Hepatic stellate cell (primary cell): ENCODE measurements at places on chromosomes 11 and 22.

DNA sequence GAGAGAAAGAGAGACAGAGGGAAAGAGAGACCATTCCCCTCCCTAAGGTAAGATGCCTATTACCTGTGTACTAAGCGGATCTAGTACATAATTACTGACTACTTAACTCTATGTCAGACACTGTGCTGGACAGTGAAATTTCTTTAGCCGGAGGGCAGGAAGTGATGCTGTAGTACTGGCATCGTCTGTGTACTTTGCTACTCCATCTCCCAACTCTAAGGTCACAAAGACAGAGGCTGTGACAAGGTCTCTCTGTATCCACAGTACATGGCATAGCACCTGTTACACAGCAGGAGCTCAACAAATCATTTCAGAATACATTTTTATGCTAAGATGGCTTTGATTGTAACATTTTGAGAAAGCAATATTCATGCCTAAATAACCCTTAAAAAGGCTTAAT, 9.0 kb downstream of the BLID start:
- DNase-seq: no peak

DNA sequence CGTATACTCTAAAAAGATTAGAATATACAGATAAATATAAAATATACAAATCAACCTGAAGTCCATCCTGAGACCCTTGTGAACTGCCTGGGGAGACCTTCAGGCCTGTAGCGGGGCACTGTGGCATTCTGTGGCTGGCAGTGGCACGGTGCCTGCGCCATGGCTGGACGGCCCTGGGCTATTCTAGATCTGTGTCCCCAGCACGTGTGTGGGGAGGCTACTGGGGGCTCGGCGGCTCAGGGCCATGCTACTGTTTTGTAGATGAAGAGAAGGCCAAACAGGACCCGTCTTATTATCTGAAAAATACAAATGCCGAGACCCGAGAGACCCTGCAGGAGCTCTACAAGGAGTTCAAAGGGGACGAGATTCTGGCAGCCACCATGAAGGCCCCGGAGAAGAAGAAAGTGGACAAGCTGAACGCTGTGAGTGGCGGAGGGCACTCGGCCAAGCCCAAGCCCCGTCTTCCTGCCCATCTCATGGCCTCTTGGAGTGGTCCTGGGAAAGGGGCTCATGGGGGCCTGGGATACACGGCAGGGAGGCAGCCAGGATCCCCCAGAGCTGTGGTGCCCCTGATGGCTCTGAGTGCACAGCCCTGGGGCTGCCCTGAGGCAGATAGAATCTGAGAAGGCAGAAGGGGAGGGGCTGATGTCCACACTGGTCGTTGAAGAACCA, 18.8 kb downstream of the PPIL2 start:
- DNase-seq: no peak

- peak; percentile 30 for DNase-seq
Measured at GRCh38 chr11:110196241-110196754, 100.1 kb downstream of the RDX start.

DNA sequence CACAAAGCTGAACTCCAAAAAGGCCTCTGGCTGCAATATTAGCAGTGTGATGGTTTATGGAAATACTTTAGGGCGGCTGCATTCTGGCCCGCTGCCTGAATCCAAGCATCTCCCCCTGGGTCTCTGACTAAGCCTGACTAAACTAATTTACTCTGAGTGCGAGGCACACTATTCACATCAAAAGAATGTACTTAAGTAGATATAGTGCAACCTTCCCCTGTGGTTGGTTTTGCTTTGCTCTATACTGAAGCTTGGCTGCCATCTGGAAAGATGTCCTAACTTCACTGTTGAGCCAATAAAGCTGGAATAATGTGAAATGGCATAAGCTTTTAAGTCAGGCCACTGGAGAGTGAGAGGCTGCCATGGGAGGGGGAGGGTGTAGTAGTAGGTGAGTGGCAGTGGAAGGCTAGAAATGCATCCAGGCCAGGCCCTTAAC, 321.6 kb downstream of the AASDHPPT start:
- peak; percentile 76 for DNase-seq

GRCh38 chr11:45149483-45150056, 3.1 kb downstream of the PRDM11 start:
- no peak for DNase-seq

DNA sequence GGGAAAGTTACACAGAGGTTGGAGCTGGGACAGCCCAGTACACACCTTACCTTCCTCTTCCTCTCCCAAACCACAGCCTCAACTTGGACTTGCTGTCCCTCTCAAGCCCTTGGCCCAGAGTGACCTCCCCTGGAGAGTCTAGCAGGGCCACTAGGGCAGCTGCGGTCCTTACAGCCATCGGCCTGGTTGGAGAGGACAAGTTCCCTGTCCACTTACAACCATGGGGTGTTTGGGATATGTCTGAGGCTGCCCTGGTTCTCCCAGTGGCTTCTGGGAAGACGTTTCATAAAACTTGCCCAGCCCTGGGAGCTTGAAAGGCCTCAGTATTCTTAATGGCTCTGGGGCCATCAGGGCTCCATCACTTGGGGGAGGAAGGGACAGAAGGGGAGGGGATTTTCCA, 13.1 kb upstream of the DGKZ start:
- no peak for DNase-seq

GRCh38 chr11:1839204-1839923, 583 bp downstream of the TNNI2 start:
- DNase-seq: no peak

DNA sequence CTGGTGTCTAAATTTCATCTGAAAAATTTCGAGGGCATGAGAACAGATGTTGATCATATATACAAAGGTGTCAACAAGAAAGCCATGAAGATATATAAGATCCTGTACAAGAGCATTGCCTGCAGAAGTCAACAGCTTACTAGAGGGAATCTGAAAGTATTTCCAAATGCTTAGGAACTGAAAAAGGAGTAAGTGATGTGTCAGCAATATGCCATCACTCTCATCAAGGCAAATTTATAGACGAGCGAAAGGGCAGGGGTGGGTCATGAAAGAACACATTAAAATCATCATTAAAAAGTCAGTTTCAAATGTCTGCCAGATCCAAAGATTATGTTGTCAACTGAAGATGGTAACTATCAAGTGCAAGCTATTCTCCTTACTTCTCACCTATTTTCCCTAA, 1299.0 kb downstream of the LRRC4C start:
- DNase-seq: no peak

DNA sequence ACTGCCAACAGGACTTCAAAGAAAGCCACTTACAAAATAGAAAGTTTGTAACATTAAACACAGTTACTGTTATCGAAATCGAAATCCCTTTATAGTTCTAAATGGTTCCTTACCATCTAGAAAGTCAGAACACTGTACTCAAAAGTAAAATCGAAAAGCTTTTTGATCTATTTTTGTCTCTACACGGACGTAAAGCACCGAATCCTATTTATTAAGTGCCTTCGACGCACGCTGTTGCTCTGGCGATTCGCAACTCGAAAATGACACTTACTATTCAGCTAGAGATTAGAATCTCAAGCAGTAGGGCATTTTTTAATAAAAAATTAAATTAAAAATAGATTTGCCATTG, 78.3 kb downstream of the LARGE1 start:
- DNase-seq: no peak

DNA sequence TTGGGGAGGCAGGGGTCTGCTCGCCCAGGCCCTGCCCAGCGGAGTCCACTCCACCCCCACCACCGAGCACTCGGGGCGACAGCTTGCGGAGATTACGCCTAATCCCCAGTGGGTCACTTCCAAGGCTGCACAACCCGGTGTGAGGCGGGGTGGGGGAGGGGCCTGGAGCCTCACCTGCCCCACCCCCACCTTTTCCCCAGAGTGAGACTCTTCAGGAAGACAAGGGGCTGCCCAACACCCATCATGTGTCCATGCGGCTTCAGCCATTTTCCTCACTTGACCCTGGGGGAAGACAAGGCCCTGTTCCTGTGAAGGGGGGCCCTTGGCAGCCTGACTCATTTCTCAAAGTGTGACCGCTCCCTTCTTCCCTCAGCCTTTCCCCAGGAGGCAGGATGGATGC, 12.5 kb downstream of the SYNGR1 start:
- DNase-seq: no peak

- DNase-seq: no peak
Measured at GRCh38 chr11:2998073-2998850, 6.1 kb upstream of the NAP1L4 start.

DNA sequence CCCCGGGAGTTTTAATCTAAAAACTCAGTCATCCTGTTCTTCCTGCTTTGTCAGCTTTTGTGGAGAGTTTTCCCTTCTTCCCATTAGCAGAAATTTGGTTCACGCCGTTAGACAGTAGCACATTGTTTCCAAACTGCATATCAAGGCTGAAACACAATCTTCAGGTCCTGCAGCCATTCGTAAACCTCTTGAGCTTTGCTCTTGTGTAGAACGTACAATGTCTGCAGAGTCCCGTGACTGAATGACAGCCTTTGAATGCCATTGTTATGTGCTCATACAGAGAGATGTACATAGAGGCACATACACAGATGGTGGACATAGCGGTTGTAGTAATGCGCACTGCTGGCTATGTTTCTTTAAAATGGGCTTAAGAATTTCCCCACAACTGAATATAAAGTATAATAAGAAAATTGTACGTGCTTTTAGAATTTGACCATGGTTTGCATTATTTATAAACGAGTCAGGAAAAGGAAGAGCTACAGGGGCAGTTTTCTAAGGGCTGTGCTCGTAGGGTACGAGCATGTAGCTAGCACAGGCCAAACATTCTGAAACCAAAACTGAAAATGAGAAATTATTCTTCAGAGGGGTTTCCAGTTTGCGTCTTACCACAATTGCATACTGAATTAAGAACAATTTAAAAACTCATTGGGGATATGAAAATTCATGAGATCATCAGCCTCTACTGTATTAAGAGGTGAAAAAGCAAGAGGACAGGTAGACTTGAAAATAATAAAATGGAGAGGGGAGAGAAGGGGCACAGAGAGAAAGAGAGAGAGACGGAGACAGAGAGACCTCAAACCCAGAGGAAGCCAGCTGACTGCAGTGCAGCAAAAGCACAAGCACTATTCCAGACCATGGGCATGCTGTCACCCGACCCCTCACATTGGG, 310.1 kb downstream of the CADM1 start:
- DNase-seq: no peak
